Activated CD4-positive, alpha-beta T cell treated with anti-CD3 and anti-CD28 coated beads, Interleukin-2, amount 50 U/mL, for 24 hours (primary cell): ENCODE measurements at places on chromosomes 11 and 22.
A peak's percentile ranks its signal among the peaks of the same experiment; 100 is the strongest.

- DNase-seq, result no peak
These were observed 72.3 kb upstream of the TTC12 start for GRCh38 chr11:113242060-113242459.

DNA sequence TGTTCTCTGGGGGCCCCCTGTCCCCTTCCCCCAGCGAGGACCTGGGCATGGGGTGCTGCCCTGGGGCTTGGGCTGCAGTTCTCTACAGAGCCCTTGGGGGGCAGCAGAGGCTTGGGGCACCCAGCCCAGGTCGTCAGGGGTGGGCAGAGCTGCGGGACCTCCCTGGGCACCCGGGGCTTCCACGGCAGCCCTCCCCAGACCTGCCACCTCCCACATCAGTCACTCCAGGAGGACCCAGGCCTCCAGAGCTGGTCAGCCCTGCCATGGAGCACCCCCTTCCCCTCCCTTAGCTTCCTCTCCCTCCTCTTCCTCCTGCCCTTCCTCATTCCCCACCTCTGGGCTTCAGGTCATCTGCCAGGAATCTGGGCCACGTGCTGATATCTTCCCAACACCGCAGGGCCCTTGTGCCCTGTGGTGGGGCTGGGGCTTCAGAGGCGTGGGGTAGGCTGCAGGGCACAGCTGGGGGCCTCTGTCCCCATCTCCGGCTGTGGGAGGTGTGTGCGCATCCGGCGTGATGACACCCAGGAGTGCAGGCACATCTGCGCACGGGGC lies 5.8 kb downstream of the TSPAN4 start:
- peak; percentile 46 for DNase-seq

GRCh38 chr22:37229805-37230672 lies 14.0 kb downstream of the RAC2 start:
- peak; percentile 89 for DNase-seq

GRCh38 chr11:3217818-3218482 lies 663 bp downstream of the MRGPRG start:
- DNase-seq, result no peak

DNA sequence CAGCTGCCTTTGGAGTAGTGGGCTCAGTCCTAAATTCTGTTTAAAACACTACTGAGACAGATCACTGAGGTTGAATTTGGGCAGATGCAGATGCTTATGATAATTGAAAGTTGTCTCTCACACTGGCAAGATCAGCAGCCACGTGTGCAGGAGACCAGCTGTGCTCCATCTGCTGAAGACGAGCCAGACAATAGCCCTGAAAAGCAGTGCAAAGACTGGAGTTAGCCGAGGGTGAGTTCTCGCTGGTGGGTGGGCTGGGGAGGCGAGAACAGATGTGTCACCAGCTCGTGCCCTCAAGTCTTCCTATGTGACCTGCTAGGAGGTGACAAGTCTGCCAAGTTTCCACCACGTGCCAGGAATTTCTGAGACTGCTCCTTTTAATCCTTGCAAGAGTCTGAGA lies 661.3 kb upstream of the B3GAT1 start:
- DNase-seq, result no peak

GRCh38 chr22:47209547-47210023 lies 447.1 kb downstream of the TBC1D22A start:
- no peak for DNase-seq

GRCh38 chr11:36222831-36223635 lies 66.2 kb downstream of the COMMD9 start:
- no peak for DNase-seq

- no peak for DNase-seq
These were observed 25.4 kb upstream of the DDI1 start for GRCh38 chr11:104011044-104011443.

DNA sequence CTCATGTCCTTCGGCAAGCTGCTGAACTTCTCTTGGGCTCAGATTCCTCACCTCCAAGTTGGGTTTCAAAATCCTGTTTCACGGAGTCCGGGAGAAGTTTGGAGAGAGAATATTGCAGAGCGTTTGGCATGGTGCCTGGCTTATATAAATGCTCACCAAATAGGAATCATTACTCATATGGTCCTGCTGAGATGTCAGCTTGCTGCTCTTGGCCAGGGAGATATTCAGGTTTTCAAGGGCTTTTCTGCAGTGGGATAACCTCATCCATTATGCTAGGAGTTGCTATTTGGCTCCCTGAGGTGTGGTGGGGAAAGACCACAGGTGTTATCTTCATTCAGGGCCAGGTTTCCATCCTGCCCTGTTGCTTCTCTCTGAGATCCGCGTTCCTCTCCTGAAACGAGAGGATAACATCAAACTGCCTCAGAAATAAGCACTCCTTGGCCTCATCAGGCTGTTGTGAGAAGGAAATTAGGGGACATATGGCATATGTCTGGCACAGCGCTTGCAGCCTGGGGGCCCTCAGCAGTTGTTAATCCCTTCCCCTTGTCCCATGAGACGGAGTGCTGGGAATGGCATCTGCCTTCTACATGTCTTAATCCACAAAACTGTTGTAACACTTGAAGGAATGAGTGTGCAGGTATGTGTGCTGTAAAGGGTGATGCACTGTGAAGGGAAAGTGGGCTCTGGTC lies 29.9 kb upstream of the ACER3 start:
- DNase-seq, result no peak

- no peak for DNase-seq
These were observed 22.0 kb upstream of the TTLL12 start for GRCh38 chr22:43208703-43209522.

- DNase-seq, result no peak
These were observed 298.8 kb downstream of the SWAP70 start for GRCh38 chr11:9962722-9963121.

GRCh38 chr11:92846491-92847125 lies 122.8 kb upstream of the MTNR1B start:
- DNase-seq, result no peak

- DNase-seq, result peak; percentile 44
These were observed 23.2 kb downstream of the COMMD9 start for GRCh38 chr11:36265793-36266628.

DNA sequence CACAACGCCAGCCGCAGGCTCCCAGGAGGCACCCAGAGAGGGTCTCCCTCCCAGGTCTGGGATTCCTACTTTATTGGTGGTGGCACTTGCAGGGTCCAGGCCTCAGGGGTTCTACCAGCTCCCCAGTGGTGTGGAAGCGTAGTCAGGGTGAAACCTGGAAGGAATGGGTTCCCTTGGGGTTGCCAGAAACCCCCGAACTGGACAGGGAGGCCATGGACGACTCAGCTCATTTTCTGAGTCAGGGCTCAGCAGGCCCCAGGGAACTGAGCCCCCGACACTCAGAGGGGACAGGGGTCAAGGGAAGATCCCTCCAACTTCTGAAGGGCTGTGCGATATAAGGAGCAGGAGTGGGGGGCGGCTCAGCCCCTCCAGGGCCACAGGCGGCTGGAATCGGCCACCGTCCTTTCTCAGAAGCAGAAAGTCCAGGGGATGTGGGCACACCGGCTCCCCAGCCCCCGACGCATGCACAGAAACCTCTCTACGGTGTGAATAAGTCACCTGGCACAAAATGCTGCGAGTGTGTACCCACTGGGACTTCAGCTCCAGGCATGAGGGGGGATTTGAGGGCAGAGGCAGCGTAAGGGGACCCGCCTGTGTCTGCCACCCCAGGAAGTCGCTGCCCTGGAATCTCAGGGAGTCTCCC lies 25.1 kb downstream of the MRGPRG start:
- DNase-seq, result no peak

GRCh38 chr11:82828472-82828871 lies 71.8 kb downstream of the PRCP start:
- DNase-seq, result no peak

DNA sequence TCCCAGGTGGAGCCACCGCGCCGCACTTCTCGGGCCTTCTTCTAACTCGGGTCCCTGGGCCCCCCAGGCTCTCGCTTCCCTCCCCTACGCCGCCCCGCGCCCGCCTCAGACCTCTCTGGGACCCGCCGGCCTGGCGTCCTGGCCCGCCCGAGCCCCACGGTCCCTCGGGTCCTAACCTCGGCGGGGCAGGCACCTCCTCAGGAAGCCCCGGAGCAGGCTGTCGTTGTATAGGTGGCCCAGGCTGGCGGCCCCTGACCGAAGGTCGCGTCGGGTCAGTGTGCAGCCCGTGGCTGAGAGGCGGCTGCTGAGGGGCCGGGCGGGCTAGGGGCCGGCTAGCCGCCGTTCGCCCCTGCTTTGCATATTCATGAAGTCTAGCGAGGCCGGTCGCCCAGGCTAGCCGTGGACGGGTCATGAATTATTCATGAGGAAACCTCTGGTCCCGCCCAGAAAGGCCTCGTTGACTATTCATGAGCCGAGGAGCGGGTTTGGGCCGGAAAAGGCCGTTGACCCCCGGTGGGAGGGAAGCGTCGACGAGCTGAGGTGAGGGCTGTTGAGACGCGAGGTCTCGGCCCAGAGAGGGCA lies at the start of gene HORMAD2:
TSS of gene HORMAD2 (plus strand) at position 513 of the 582 bp plus-strand sequence. CDS start 13,489 bp downstream, outside the sequence.
- no peak for DNase-seq

DNA sequence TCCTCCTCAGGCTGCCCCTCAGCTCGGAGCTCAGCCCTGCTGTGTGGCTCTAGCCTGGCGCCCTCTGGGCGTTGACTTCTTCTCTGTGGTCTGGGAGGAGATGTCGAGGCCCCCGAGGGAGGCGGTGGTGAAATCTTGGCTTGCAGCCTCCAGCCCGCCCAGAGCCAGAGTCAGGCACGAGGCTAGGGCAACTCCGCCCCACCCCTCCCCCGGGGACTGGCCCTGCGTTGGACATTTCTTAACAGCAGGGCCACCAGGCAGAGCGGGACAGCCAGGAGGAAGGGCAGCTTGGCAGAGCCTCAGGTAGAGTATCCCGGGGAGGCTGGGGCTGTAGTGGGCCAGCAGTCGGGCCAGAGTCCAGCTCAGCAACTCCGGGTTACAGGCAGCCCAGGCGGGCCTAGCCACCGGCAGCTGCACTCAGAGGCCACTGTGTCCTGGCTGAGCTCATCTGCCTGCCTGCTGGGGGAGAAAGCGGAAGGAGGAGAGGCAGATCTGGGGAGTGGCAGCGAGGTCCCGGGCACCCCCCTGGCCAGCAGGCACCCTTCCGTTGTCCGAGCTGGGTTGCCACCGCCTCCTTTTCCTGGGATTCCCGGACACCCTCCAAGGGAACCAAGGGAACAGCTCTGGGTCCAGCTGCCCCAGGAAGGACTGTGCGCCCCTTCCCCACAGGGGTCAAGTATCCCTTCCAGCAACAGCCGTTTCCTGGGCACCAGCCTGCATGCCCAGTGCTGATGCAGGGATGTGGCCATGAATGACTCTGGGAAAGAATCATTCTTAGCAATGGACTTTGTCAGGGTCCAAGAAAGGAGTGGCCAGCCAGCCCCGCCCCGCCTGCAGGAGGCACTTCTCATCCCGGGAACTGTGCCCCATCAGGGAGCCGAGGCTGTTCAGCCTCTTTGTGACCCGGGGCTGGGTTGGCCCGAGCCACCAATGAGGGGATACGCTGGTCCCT lies at the start of gene ALDH3B1:
TSS of gene ALDH3B1 (plus strand) at position 238 of the 952 bp plus-strand sequence. CDS start 4,971 bp downstream, outside the sequence.
- DNase-seq, result no peak

DNA sequence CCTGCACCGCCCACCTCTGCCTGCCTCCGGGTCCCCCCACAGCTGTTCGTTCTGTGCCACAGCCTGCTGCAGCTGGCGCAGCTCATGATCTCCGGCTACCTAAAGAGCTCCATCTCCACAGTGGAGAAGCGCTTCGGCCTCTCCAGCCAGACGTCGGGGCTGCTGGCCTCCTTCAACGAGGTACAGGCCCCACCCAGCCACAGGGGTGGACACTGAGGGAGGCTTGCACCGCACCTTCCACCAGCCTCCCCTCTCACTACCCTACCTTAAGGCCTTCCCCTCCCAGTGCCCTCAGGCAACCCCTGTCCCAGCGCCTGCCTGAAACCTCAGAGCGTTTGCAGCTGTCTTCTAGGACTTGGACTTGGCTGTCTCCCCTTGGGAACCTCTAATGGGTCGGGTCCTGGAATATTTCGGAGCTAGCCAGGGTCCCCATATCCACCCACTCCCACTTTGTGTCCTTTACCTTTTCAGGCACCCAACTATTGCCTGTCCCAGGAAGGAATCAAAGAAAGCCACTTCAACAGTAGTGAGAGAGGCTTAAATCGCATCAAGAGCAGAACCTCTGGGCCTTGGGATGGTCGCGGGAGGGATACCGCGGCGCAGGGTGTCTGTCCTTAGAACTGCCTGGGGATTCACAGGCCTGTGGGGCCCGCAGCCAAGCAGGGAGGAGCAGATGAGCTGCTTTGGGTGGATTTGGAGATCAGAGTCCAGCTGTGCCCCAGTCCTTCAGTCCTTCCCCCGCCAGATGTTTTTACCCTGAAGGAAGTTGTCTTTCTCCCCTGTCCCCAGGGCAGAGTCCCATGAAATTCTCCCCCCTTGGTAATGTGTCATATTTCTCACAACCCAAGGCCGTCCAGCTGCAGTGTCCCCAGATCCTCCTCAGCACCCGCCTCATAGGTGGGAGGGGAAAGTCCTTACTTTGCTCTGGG lies 13.3 kb downstream of the SLCO2B1 start:
- no peak for DNase-seq

DNA sequence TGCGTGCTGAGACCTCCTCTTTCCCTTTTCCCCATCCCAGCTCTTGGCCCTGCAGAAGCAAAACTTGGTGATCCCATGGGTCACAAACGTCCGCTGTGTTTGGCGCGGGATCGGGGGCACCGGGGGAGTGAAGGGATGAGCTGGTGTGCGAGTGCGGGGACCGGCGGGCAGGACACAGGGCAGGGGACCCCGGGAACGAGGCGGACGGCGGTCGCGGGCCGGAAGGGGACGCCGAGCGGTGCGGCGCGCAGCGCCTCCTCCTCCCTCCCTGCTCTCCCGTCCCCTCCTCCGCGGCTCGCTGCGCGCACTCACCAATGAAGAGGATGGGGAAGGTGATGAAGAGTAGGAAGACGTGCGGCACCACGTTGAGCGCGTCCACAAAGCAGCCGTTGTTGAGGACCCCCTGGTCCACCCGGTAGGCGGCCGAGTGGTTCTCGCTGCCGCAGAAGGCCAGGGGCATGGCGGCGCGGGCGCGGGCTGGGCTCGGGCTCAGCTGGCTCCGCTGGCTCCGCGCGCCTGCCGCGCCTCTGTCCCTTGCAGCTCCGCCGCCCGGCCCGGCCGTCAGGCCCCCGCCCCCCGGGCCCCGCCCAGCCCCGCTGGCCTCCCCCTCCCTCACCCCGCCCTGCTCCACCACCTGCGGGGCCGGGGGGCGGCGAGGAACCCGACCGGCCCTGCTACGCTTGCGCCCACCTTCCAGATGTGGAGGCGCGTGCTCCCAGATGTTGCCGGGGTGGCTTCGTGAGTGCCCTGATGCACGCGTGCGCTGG lies at the start of gene ABCC8:
TSS of gene ABCC8 (minus strand) at position 529 of the 767 bp plus-strand sequence. CDS start at position 460, 69 bp downstream.
- no peak for DNase-seq

DNA sequence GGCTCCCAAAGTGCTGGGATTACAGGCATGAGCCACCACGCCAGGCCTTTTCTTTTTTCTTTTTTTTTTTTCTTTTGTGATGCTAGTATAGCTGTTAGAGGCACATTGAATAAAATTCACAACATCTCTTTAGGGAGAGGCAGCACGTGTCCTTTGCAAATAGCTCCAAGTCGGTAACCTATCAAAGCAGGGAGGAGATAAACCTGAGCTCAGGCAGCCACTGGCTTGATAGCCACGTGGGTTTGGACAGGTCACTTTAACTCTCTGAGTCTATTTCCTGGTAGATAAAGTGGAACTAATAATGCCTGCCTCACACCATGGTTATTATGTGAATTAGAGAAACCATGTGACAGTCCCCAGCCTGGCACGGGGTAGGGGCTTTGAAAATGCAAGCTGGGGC lies 43.1 kb upstream of the ATXN10 start:
- no peak for DNase-seq
